ENCODE measurements at places on chromosomes 1 and 21. TPM values are rescaled to one million over a fixed set of nuclear protein-coding genes. Genes with fewer than 3 reads are reported as not detected.

BOLA1 gene
- polyA plus RNA-seq = 26.6 TPM

KCNT2 gene
- 0.64 TPM for polyA plus RNA-seq

BTBD19 gene
- polyA plus RNA-seq = 2.3 TPM

GJA9 gene
- polyA plus RNA-seq = not detected

TIE1 gene
- polyA plus RNA-seq = 1.8 TPM

GRCh38 chr21:27293239-27293638, 326.4 kb upstream of the ADAMTS5 start:
- DNase-seq = no peak

DNA sequence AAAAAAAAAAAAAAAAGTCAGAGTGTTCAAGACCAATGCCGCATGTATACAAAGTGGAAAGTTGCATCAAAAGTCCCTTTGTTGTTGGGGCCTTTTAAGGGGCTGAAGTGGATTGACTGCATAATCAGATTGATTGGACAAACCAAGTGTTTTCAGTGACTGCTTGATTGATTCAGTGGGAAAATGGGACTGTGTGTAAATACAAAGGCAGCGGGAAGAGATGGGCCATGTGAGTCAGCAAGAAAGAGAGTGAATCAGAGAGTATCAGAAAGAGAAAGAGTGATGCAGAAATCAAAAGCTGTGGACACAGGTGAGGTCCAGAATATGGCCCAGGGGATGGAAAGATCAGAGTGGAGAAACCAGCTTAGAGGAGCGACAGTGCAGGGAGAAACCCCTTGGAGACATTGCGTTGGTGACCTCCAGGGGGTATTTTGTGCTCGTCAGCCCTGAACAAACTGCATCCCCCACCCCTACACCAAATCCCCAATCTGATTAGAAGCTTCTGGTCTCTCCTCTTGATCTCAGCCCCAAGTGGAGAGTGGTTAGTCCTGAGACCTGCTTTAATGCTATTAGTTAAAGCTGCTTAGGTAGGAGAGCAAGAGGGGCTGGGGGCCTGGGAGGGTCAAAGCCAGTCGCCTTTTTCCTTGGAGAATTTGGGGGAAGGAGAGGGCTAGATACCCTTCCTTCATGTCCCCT, 5.1 kb upstream of the ETV3L start:
- DNase-seq = peak; percentile 11

GRCh38 chr1:22527122-22527521, 36.2 kb upstream of the EPHA8 start:
- DNase-seq = no peak

DNA sequence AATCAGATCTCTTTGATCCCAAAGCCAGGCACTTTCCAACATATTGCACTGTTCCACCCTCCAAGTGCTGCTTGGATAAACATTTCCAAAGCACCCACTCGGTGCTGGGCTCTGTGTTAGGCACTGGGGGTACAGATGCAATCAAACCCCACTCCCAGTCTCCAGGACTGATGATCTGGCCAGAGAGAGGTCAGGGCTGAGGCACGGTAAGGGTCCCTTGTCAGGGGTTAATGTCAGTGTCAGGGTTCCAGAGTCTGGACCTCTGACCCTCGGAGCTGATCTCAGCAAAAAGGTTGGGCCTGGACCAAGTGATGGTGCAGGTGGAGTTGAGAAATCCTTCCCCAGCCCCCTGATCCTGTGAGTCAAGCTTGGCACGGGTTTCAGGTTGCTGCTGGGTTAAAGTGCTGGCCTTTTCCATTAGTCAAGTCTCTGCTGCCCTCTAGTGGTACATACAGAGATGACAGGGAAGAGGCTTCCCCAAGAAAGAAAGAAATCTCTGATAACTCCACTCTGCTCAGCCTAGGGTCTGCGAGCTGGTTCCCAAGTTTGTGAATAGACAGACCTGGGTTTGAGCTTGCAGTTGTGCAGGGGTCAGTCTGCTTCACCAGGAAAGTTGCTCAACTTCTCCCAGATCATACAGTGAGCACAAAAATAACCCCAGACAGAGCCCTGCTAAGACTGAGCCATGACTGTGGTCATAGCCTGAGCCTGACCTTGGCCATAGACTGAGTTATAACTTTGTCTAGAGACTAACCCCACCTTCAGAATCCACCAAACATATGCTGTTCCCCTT, 74.6 kb downstream of the DMRTA2 start:
- DNase-seq = no peak

DNA sequence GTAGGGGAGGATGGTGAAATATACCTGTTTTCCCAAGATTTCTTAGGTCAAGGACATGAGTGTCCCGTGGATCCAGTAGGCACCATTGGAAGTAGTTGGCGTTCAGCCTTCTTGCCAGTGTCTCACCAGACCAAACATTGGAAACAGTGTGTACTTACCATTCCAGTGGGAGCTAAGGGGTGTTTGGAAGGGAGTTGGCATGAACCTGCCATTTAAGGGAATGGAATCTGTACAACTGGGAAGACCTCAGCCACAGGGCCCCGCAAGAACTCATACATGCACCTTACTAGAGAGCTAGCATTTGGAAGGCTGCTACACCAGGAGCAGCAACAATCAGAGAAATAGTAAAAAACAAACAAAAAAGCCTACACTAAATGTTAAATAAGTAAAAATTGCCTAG, 12.7 kb downstream of the ATP5PF start:
- DNase-seq = no peak

DNA sequence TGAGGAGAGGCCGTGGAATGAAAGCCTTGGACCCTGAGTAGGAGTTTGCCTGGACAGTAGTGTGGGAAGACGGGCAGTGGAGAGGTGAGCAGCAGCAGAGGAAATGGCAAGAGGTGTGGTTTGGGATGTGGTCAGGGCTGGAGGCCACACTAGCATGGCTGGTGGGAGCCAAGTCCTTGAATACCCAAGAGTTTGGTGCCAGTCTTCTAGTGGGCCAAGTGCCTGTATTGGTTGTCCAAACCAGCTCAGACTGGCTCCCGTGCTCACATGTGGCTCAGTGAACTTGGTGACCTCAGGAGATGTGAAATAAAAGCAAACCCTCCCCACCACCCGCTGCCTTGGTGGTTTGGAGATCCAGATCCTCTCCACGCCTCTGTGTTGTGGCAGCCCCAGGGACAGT, 2.4 kb downstream of the GUCA2A start:
- peak; percentile 38 for DNase-seq

DNA sequence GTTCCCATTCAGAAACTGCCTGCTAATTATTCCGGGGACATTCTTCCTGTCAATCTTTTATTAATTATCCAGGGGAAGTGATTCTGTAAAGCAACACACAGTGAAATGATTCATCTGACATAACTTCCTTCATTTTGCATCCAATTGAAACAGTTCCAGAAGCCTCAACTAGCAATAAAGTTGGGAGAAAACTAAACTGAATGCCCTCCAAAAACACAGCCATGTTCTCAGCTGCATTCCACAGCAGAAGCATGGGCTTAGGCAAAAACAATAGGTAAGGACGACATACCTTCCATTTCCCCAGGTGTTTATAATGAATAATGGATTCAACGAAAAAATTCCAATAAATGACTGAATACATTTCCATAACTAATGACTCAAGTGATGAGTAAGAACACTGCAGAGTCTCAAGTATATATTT, 36.9 kb upstream of the TARBP1 start:
- no peak for DNase-seq

DNA sequence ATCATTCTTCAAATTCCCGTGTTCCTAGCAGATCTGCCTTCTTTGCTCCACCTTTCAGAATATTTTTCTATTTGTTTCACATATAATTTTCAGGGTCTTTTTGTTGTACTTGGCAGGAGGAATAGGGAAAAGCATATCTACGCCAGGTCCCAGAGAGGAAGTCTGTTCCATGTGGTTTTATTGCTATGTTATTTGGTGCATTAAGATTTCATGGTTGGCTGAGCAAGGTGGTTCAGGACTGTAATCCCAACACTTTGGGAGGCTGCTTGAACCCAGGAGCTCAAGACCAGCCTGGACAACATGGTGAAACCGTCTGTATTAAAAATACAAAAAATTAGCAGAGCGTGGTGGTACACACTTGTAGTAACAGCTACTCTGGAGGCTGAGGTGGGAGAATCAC, 36.1 kb downstream of the COL6A1 start:
- DNase-seq = no peak

DNA sequence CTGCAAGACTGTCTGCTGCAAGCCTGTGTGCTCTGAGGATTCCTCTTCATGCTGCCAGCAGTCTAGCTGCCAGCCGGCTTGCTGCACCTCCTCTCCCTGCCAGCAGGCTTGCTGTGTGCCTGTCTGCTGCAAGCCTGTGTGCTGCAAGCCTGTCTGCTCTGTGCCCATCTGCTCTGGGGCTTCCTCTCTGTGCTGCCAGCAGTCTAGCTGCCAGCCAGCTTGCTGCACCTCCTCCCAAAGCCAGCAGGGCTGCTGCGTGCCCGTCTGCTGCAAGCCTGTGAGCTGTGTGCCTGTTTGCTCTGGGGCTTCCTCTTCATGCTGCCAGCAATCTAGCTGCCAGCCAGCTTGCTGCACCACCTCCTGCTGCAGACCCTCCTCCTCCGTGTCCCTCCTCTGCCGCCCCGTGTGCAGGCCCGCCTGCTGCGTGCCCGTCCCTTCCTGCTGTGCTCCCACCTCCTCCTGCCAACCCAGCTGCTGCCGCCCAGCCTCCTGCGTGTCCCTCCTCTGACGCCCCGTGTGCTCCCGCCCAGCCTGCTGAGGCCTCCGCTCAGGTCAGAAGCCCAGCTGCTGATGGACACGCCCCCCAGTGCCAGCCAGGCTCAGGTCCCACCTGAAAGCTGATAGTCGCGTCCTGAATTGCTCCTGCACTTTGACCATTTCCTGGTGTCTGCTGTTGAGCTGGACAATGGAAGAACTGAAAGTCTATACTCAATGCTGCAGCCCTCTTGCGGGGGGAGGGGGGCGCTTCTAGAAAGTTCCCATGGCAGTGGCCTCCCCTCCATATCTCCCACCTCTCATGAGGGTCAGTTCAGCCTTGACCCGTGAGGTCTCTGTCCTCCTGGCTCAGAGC, 1.2 kb downstream of the KRTAP10-4 start:
- no peak for DNase-seq

- no peak for DNase-seq
These were observed 9.6 kb downstream of the NES start for GRCh38 chr1:156667610-156667967.

DNA sequence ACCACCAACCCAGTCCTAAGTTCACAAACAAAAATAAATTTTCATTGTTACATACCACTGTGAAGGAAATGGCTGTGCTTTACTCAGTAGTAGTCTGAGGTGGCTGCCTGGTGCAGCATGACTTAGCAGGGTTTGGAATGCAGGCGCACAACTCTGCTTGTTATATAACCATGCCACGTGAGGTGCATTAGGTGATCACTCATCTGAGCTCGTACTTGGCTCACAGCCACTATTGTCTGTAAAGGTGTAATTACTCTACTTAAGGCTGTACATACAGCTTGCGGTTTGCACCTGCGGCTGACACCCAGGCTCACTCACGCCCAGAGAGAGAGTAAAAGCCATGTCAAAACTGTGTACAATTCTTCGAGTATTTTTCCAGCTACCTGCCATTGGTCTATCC, 599.4 kb downstream of the LTN1 start:
- DNase-seq = no peak

Data from sigmoid colon (tissue), 7 donors.